ENCODE measurements at places on chromosomes 1 and 21.

- no peak for DNase-seq
Observed at GRCh38 chr21:26849428-26850115, 4.4 kb upstream of the ADAMTS1 start.

- no peak for DNase-seq
Observed at GRCh38 chr1:117098287-117098890, 23.2 kb downstream of the TRIM45 start.

DNA sequence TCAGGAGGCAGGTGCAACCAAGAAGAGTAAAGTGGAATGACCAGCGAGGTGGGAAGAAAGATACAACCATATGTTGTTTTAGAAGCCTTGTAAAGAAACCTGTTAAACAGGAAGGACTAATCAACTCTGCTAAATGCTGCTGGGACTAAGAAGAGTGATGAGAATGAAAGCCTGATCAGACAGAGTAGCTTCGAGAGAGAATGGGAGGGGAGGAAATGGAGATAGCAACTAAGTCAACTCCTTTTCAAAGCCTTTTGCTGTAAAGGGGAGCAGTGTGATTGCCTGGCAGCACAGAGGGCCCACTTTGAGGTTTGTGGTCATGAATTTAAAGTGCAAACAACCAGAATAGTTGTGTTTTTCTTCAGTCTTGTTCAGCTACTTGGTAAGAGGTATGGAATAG is 31.4 kb downstream of the SLC30A7 start:
- DNase-seq: no peak

GRCh38 chr1:70410604-70411359 is at the start of gene CTH:
TSS of gene CTH (plus strand) at chr1:70411268. CDS start at chr1:70411416, 148 bp downstream.
- peak; percentile 99 for DNase-seq

DNA sequence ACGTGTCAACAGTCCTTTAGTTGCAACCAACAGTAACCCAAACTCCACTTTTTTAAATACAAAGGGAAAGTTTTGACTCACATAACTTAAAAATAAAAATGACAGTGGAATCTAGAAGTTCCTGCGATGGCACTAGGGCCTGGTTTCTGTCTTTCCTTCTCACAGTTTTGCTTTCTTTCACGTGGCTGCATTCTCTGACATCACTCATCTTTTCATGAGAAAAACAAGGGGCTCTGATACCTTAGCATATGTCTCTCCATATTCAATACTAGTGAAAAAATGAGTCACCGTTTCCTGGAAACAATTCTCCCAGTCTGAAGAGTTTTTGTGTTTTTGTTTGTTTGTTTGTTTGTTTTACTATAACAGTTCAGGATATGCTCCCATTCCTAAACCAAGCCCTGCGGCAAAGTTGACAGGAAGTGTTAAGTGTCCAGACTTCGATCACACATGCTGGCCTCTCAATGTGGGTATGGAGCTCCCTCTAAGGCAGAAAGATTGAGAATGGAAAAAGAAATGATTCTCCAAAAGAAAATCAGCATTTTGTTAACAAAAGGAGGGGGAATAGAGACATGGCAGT is 483.3 kb downstream of the TTLL7 start:
- DNase-seq: no peak

GRCh38 chr1:235004840-235005391 is 123.7 kb downstream of the TOMM20 start:
- no peak for DNase-seq

- no peak for DNase-seq
Observed at GRCh38 chr1:4048076-4048475, 148.0 kb upstream of the C1orf174 start.

DNA sequence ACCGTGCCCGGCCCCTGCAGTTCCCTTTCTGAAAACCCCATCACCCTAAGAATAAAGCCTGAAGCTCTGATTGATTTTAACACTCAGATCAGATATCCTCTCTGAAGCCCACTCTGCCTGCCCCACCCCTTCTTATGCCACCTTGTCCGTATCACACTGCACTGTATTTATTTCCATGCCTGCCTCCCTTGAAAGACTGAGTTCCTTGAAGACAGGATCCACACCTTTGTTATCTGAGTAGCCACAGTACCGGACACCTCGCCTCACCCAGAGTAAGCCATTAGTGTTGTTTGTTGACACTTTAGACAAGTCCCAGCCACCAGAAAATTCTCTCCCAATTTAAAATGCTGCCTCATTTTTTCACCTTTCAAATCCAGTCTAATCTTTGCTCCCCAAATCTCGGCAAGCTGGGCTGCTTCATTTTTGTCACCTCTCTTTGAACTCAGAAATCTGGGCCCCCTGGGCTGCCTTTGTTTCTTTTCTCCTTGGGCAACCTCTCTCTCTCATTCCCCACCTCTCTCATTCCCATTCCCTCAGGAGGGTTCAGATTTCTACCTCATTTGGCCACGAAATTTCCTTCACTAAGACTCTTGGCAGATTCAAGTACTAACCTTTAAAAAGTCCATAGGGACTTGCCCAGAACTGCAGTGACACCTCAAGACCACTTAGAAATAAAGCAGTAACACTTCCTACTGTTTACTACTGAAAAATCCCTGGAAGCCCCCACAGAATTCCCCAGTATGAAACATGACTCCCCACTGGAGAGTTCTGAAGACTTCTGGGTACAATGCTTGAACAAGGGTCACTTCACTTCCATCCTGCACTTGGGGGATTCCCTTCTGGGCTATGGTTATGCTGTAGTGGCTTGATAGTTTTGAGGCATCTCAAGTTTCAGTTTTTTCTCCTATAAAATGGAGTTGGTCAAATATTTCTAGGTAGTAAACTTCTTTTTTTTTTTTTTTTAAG is 8.7 kb upstream of the PPP1R15B start:
- DNase-seq: no peak

Measured in HEK293T (cell line).